8988T (cell line): ENCODE measurements at places on chromosomes 5 and 9.

DNA sequence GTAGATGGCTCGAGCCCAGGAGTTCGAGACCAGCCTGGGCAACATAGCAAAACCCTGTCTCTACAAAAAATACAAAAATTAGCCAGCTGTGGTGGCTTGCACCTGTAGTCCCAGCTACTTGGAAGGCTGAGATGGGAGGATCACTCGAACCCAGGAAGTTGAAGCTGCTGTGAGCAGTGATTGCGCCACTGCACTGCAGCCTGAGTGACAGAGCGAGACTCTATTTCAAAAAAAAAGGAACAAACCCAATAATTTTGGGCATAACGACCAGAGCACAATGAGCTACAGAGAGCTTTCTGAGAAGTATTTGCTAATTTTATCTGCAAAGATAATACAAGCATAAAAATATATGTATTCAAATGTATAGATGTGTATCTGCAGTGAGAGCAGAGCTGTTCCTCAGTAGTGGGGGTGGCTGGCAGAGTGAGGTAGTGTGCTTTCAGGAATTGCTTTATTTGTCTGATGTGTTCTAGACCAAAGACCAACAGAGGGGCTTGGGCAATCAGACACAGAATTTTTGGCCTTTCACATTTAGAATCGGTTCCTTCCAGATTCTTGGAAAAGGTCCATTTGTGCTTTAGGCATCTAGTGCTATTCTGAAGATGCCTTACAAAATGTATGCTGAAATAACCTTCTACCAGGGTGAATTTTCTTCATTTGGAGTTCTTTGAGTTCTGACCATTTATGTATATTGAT is 5.2 kb downstream of the DOCK8 start:
- no peak for DNase-seq

- no peak for DNase-seq
Observed at GRCh38 chr5:37214550-37214949, 34.6 kb downstream of the CPLANE1 start.

- no peak for DNase-seq
Observed at GRCh38 chr5:170857066-170857465, 4.8 kb upstream of the RANBP17 start.

DNA sequence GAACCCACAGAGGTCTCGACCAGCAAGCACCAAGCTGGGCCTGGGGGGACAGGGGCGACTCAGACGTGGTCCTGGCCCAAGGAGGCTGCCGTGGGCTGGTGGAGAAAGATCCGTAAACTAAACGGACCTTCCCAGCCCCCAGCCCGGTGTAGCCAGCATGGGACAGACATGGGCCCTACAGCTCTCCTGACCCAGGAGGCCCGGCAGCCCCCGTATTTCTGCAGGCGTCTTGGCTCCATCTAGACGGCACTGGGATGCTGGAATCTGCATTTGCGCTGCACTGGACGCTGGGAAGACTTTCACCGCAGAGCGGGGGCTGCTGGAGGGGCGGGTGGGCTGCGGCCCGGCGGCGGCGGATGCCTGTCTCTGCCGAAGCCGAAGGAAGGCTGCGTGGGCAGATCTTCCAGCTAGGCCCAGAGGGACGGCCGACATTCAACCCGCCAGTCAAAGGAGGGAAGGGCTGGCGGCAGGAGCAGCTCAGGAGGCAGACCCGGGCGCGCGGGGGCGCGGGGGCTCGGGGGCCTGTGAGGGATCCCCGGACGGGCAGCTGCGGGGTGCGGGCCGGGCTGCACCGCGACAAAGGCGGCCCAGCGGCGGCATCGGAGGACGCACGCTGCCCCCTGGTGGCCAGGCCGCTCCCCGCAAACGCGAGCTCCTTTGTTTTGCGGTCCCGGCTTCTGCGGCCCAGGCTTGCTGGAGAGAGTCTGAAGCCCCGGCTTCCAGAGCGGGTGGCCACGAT is 266.2 kb downstream of the NSG2 start:
- DNase-seq: peak; percentile 83

DNA sequence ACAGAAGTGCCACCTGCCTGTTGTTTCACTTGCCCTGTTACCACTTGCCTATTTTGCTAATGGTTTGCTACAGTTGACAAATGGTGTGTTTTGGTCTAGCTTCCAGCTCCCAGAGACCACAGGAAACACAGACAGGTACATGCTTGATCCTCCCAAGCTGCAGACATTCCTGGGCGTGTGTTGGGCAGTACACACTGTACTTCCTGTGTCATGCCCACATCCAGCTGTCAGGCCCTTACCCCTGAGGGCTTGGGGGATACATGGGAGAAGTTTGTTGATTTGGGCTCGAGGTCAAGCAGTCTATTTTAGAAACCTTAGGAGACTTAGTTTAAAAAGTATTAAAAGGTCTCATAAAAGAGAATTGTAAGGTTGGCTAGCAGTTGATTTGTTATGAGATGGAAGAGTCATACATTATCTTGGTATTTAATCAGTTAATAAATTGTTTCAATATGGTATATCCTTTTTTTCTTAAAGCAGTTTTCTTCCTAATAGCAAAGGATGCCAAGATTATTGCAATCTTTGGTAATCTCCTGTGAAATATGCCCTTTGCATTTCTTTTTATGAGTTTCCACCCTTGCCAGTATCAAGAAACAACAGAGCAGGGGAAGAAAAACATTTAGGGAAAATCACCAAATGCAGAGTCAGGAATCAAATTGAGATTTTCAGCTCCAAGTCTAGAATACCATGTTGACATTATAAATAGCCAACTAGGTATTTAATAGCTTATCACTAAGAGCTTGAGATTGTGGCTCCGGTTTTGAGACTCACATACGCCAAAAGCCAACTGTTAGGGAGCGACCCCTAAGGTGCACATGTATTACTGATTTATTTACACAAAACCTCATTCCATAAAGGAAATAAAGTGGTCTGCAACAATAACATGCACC is 52.3 kb upstream of the CD180 start:
- DNase-seq: no peak

DNA sequence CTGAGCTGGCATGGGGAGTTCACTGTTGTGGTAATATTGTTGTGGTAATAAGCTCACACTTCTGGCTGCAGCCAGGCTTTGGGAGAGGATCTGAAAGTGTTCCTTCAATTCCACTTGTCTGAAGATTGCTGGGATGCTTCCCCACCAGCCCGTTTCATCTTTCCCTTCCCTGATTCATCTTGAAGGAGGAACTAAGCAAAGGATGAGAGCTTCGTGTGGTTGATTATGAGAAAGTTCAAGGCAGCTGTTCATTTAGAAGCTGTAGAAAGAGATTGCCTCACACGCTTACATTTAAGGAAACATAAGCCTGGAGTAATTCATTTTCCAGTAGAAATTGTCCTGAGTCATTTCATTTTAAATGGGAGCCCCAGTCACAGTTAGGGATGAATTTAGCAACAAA is 122.4 kb upstream of the GAS1 start:
- DNase-seq: no peak

GRCh38 chr5:127975961-127976360 is 107.6 kb upstream of the SLC12A2 start:
- no peak for DNase-seq

- DNase-seq: no peak
Observed at GRCh38 chr5:129977810-129978209, 73.5 kb downstream of the CHSY3 start.

- DNase-seq: no peak
Observed at GRCh38 chr9:95132366-95133324, 184.9 kb downstream of the FANCC start.

DNA sequence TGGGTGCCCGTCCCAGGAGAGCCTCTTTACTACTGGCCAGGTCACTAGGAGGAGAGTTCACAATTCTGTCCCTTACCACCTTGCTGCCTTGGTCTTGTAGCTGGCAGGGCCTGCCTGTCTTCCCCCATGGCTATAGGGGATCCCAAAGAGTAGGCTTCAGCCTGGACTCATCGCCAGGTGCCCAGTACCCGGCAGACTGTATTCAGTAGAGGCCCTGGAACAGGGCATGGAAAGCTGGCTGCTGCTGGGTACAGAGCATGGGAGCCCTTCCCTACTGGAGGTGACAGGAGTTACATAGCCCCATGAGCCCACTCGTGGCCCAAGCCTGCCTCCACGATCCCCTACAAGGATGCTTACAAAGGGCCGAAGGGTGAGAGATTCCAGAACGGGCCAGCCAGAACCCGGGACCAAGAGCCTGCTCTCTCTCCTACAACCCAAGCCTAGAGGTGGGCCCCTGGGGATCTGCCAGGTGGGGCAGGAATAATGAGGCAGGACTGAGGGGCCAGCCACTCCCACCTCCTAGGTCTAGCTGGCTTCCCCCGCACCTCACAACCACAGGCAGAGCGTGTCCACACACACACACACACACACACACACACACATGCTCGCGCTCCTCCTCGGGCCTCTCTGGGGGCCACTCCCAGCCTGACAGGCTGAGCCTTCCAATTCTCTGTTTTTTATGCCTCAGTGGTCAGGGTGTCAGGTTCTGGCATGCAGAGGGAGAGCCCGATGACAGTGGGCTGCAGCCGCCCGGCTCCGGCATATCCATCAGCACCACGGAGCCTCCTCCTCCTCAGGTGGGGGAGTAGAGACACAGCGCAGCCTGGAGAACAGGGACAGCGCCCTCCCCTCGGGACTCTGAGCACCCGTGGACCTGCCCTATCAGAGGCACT is 186.0 kb downstream of the PAX5 start:
- no peak for DNase-seq

- peak; percentile 27 for DNase-seq
Observed at GRCh38 chr9:76419782-76420380, 25.7 kb upstream of the RFK start.

GRCh38 chr5:37662789-37663485 is 176.9 kb downstream of the GDNF start:
- no peak for DNase-seq

DNA sequence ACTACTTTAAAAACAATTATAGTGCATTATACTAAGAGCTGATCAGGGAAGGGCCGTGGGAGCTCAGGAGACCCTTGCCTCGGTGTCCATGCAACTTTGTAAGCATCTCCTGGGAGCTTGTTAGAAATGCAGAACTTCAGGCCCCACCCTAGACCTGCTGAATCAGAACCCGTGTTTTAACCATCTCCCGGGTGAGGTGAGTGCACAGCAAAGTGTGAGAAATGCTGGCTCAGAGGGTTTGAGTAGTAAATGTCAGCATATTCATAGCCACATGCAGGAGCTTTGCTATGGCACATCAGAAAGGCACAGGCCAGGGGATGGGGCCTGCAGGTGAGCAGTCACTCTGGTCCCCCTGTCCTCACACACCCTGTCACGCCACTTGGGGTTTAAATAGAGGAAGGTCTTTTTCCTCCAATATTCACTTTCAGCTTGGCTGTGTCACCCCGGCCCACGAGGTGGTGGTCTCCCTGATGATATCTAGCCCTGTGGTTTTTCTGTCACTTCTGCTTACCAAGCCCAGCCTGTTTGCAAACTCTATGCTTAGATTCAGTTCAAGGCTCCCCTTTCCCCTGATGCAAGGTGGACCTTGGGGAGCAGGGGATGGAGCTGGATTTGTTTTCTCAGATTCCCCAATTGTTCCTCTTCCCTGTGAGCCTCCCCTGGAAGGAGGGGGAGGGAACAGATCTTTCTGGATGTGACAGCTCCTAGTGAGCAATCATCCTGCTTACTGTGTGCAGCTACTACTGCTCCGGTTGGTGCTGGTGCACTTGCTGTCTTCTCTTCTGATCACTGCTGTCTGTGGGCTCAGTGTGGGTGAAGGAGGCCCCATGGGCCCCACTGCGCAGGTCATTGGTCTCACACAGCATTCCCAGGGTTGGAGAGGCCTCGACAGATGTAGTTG is 51.8 kb upstream of the TGFBR1 start:
- no peak for DNase-seq

GRCh38 chr9:116189683-116190082 is 36.1 kb downstream of the PAPPA start:
- no peak for DNase-seq

- DNase-seq: no peak
Observed at GRCh38 chr5:95083606-95084005, 201.3 kb downstream of the MCTP1 start.

- DNase-seq: no peak
Observed at GRCh38 chr9:97357056-97357455, 49.6 kb downstream of the CCDC180 start.

DNA sequence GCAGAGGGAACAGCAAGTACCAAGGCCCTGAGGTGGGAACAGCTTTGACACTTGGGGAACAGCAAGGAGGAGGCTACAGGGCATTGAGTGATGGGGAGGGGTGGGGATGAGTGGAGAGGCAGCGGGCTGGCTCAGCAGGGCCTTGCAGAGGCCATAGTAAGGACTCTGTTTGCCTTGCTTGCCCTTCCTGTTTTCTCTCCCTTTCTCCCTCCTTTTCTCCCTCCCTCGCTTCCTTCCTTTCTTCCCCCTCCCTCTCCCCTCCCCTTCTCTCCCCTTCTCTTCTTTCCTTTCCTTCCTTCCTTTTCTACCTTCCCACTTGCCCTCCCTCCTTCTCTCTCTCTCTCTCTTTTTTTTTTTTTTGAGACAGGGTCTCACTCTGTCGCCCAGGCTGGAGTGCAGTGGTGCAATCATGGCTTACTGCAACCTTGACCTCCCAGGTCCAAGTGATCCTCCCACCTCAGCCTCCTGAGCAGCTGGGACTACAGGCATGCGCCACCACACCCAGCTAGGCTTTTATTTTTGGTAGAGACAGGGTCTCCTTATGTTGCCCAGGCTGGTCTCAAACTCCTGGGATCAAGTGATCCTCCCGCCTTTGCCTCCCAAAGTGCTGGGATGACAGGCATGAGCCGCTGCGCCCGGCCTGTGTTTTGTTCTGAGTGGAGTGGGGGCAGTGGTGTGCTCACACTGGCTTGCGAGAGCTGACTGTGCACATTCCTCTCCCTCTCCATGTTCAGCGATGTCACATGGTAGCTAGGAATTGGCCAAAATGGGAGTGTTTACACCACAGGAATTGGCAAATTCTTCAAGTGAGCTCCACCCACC is 17.1 kb downstream of the IER5L start:
- DNase-seq: no peak

DNA sequence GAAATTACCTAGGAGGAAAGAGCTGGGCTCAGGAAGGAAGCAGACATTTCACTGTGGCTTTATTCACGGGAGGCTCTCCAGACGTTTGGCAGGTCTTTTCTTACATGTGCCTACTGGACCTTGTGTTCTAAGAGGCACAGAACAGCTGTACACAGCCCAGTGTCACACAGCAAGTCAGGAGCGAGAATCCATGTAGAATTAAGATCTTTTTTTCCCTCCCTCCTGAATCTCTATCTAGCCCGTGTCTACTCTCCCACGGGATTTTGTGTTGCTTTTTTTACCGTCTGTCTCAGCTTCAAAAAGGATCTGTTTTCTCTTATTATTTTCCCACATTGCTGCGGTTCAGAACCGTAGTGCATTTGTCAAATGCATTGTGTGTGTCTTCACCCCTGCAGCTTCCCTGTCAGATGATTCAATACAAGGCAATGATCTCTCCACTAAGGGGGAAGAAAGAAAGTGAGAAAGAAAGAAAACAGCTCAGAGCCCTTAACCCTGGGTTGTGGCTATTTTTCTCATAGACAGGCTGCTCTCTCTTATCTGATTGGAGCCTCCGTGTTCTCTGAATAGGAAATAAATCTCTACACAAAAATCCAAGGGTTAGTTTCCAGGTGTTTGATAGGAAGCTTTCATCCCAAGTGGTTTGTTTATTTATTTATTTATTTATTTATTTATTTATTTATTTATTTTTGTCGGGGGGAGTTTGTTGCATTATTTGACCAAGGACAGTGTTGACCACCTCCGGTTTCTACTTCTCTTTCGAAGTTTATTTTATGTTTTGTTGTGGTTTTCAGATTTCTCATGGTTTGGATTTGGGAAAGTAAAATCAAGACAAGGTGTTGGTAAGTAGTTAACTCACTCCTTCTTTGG is 191.0 kb downstream of the NTRK2 start:
- no peak for DNase-seq

GRCh38 chr9:123331346-123332060 is 24.5 kb upstream of the CRB2 start:
- DNase-seq: no peak

- DNase-seq: no peak
Observed at GRCh38 chr5:93602241-93603077, 19.4 kb downstream of the NR2F1 start.

GRCh38 chr9:91197232-91198181 is 164.2 kb downstream of the AUH start:
- no peak for DNase-seq
